Fibroblast of villous mesenchyme (primary cell): ENCODE measurements at places on chromosomes 2 and 18.

GRCh38 chr2:202034249-202035088 is 814 bp downstream of the FZD7 start:
- DNase-seq: peak; percentile 45

GRCh38 chr2:172131713-172132555 is 29.2 kb upstream of the DLX2 start:
- no peak for DNase-seq

- DNase-seq: no peak
Measured at GRCh38 chr2:162478721-162479129, 134.8 kb downstream of the GCA start.

DNA sequence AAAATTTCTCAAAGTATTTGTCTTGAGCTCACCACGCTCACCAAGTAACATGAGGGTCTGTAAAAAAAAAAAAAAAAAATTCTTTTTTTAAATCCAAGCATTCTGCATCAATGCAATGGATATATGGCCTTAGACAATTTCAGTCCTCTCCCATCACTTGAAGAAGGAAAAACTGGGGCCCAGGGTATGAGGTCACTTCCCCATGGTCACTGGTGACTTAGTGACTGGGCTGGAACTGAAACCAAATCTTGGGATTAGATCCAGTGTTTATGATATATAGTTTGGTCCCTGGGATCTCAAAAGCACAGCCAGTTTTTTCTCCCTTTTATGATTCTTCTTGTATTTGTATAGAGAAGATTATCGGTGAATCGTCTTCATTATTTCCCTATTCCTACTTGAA is 477.9 kb upstream of the TNP1 start:
- no peak for DNase-seq
